Renal pelvis (tissue), 12 donors: ENCODE measurements at places on chromosomes 12 and 14.

GRCh38 chr14:75972801-75973421, 8.9 kb downstream of the TGFB3 start:
- DNase-seq: no peak

DNA sequence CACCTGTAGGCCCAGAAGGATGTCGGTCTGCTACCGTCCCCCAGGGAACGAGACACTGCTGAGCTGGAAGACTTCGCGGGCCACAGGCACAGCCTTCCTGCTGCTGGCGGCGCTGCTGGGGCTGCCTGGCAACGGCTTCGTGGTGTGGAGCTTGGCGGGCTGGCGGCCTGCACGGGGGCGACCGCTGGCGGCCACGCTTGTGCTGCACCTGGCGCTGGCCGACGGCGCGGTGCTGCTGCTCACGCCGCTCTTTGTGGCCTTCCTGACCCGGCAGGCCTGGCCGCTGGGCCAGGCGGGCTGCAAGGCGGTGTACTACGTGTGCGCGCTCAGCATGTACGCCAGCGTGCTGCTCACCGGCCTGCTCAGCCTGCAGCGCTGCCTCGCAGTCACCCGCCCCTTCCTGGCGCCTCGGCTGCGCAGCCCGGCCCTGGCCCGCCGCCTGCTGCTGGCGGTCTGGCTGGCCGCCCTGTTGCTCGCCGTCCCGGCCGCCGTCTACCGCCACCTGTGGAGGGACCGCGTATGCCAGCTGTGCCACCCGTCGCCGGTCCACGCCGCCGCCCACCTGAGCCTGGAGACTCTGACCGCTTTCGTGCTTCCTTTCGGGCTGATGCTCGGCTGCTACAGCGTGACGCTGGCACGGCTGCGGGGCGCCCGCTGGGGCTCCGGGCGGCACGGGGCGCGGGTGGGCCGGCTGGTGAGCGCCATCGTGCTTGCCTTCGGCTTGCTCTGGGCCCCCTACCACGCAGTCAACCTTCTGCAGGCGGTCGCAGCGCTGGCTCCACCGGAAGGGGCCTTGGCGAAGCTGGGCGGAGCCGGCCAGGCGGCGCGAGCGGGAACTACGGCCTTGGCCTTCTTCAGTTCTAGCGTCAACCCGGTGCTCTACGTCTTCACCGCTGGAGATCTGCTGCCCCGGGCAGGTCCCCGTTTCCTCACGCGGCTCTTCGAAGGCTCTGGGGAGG, at the start of gene LTB4R:
TSS of gene LTB4R (plus strand) at position 857 of the 959 bp plus-strand sequence. CDS start 4,150 bp downstream, outside the sequence.
- DNase-seq: peak; percentile 71

GRCh38 chr12:92085040-92085735, 60.5 kb downstream of the BTG1 start:
- no peak for DNase-seq

DNA sequence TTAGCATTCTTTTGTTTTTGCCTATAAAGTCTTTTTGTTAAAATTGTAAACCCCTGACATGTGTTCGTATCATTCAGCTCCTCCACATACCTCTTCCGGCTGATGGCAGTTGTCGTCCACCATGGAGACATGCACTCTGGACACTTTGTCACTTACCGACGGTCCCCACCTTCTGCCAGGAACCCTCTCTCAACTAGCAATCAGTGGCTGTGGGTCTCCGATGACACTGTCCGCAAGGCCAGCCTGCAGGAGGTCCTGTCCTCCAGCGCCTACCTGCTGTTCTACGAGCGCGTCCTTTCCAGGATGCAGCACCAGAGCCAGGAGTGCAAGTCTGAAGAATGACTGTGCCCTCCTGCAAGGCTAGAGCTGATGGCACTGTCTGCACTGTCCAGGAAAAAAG, 7.7 kb downstream of the ALKBH2 start:
- DNase-seq: no peak

GRCh38 chr12:55738123-55739024, 4.5 kb upstream of the GDF11 start:
- DNase-seq: peak; percentile 92
